ENCODE measurements at places on chromosomes 2 and 18.
A peak's percentile ranks its signal among the peaks of the same experiment; 100 is the strongest.

GRCh38 chr2:207239754-207240494, 74.2 kb upstream of the KLF7 start:
- DNase-seq = no peak

- no peak for DNase-seq
Observed at GRCh38 chr2:218822622-218823021, 9.0 kb downstream of the PRKAG3 start.

GRCh38 chr2:235493775-235494715, at the start of gene AGAP1:
Gene AGAP1 (plus strand): TSS chr2:235494043.
- peak; percentile 76 for DNase-seq

DNA sequence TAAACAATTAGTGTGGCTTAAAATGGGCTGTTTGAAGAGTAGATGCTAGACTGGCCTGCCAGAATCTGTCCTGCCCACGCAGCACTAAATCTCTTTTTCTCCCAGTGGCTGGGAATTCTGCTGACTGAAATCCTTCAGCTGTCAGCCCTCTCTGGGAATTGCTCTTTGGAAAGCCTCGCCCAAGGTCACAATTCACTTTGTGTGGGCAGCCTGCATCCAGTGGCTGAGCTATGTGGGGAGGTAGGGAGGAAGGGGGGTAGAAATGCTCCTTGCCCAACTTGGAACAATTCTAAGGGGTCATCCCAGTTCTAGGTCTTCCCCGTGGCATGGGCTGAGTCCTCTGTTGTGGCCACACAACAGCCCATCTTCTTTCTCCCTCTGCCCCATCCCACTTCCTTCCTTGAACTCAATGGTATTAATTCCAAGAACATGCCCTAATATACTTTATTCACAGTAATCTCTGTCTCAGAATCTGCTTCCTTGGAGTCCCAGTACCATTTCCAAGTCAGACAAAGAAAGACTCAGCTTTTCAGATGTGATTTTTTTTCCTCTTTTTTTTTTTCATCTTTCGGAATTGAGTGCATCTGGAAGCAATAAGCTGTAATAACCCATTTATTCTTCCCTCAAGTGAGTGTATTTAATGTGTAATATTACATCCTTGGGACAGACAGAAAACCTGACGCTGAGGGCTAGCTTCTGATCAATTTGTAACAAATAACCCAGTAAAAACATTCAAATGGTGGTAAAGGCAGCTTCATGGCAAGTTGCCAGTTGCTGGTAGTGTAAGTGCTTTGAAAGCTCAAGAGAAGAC, 189.4 kb downstream of the GPD2 start:
- no peak for DNase-seq

GRCh38 chr2:137987011-137987410, 22.7 kb downstream of the HNMT start:
- DNase-seq = no peak

All from SK-N-DZ (cell line).